Immature natural killer cell (primary cell): ENCODE measurements at places on chromosomes 4 and X. TPM values are rescaled to one million over a fixed set of nuclear protein-coding genes. Genes with fewer than 3 reads are reported as not detected.

SSR4 gene
- polyA plus RNA-seq: 726 TPM

FAM199X gene
- 13.1 TPM for polyA plus RNA-seq

FAM50A gene
- polyA plus RNA-seq: 63.3 TPM

CLDN2 gene
- polyA plus RNA-seq: not detected

L1CAM gene
- not detected for polyA plus RNA-seq

ARL13A gene
- not detected for polyA plus RNA-seq

GRCh38 chrX:10039821-10040793 is 72.9 kb downstream of the CLDN34 start:
- DNase-seq: no peak

- DNase-seq: no peak
These were observed 55.5 kb upstream of the PROM1 start for GRCh38 chr4:16139066-16139945.

GRCh38 chr4:68995292-68995691 is 43.7 kb upstream of the UGT2A3 start:
- no peak for DNase-seq

GRCh38 chrX:129529685-129530281 is 6.5 kb upstream of the SMARCA1 start:
- DNase-seq: no peak

GRCh38 chr4:108350332-108350731 is 181.6 kb upstream of the LEF1 start:
- DNase-seq: no peak

DNA sequence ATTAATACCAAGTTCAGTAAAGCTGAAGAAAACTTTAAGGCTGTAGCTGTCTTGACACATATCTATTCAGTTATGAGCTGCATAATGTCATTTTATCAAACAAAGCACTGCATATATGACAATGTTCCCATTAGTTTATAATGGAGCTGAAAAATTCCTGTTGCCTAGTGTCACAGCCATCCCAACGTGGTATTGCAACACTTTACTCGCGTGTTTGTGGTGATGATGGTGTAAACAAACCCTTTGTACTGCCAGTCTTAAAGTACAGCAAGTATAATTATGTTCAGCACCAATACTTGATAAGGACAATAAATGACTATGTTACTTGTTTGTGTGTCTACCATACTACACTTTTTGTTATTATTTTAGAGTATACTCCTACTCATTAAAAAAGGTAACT is 1415.6 kb upstream of the PCDH7 start:
- no peak for DNase-seq

GRCh38 chr4:153661215-153661822 is 22.8 kb upstream of the TLR2 start:
- no peak for DNase-seq

DNA sequence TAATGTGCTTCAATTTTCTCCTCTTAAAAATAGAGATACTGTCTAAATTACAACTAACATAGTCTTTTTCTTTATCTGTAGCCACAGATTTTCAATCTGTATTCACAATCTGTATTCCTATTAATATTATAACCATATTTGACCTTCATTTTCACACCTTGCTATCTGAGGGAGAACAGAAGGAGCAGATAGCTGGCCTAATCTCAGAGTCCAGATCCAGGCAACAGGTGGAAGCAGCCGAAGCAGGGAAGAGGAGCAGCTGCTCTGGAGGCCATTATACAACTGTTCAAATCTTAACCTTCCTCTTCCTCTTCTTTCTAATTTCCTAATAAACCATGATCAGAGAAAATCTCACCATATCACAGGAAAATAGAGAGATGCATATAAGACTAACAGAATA is 14.2 kb downstream of the SEPSECS start:
- no peak for DNase-seq

- no peak for DNase-seq
These were observed 276.3 kb downstream of the STPG2 start for GRCh38 chr4:97866821-97867556.

DNA sequence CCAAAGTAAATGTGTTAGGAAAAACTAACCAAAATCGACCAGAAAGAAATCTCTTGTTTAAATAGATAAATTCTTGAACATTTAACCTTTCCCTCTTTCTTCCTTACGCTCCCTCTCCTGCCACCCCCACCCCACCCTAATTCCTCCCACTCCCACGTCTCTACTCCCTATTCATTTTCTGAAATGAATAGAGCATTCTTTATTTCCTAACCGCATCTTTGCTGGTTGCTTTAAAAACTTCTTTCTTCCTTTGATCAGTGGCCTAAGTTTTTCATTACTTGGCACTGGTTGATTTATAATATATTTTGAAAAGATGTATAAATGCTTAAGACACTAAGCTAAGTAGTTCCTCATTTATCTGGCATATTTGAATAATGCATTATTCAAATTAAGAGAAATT is 33.9 kb downstream of the BMPR1B start:
- no peak for DNase-seq

DNA sequence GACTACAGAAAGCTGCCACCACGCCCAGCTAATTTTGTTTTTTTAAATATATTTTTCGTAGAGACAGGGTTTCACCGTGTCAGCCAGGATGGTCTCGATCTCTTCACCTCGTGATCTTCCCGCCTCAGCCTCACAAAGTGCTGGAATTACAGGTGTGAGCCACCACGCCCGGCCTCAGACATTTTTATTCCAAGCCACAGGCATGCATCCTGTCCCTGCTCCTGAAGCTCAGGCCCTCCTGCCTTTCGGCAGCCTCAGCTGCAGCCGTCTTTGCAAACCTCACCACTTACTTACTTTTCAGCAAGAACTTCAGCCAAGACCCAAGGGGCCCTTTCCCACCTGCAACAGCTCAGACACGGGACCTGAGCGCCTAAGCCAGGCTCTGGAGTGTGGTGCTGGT is 26.0 kb downstream of the FAM53A start:
- no peak for DNase-seq

DNA sequence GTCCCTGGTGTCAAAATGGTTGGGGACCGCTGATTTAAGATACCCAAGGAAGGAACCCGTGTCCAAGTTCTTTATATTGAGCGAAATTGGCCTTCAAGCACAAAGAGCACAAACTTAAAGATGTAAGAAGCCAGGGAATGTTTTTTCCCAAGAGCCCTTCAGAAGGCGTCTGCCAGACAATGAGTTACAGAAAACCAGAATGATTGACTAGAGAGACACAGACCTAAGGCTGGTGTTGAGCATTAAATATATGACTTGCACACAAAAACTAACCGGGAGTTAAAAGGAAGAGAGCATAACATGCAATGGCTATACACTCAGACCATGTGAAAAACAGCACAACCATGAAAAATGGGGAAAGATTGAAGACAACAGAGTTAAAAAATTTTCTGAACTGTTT is 157.5 kb upstream of the FAM9B start:
- no peak for DNase-seq

- peak; percentile 23 for DNase-seq
These were observed 12.4 kb upstream of the NFXL1 start for GRCh38 chr4:47926667-47927258.

GRCh38 chr4:140090215-140090731 is 63.7 kb downstream of the MAML3 start:
- no peak for DNase-seq

GRCh38 chr4:159483110-159483781 is 380.4 kb downstream of the RAPGEF2 start:
- no peak for DNase-seq

DNA sequence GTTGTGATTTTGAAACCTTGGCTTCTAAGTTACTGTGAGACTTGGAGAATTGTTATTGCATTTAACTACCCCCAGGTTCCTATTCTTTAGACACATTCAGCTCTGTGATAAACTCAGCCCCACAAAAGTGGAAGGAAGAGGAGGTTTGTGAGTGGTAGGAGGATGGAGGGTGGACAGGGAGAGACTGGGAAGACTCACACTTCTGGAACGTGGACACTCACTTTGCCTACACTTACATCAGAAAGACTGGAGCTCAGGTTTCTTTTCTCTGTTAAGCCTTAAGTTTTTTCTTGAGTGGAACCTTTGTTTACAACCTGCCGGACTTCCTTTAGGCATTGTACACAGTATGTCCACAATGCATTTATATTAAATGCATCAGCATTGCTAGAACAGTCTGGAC is 99.0 kb downstream of the AREG start:
- no peak for DNase-seq

- DNase-seq: no peak
These were observed 52.1 kb upstream of the STOX2 start for GRCh38 chr4:183852910-183853547.

GRCh38 chrX:25202827-25203226 is 187.1 kb upstream of the ARX start:
- no peak for DNase-seq

DNA sequence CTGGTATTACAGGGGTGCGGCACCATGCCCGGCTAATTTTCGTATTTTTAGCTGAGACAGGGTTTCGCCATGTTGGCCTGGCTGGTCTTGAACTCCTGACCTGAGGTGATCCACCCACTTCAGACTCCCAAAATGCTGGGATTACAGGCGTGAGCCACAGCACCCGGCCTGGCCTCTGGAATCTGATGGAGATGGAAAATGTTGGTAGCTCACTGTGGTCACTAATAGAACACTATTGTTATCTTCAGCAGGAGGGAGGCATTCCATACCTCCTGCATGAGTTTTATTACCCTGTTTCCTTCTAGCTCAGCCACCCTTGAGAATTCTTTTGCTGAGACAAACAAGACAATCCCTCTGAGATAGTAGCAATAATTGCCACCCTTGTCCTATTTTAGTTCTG is 105.0 kb downstream of the SHROOM3 start:
- DNase-seq: no peak

DNA sequence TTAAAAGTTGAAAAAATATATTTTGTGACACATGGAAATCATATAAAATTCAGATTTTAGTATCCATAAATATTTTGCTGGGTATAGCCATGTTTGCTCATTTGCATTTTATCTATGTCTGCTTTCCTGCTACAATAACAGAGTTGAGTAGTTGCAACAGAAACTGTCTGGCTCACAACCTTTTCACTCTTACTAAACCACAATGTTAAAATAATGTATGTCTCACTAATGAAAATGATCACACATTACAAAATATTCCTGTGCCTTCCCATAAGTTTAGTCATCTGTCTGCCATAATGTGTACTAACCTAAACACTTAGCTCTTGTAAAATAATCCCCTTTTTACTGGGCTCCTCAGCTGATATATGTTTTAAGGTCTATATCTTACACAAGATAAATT is 174.0 kb upstream of the PRPS2 start:
- DNase-seq: no peak

DNA sequence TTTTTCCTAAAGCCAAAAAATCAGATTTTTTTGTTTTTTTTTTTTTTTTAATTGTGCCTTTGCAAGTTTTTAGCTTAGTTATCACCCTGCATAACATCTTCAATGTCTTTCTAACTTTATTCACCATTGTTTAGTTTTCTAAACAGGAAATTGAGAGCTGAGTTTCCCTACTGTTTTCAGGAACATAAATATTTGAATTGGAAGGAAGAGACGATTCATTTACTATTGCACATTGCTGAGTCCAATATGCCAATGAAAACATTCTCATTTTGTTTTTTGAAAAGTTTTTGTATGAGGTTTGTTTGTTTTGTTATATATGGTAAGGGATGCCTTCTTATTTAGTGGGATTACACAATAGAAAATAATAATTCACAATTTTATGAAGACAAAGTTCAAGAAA is 148.4 kb downstream of the ANKRD50 start:
- no peak for DNase-seq
